Sigmoid colon (tissue), 7 donors: ENCODE measurements at places on chromosomes 3 and 15. TPM values are rescaled to one million over a fixed set of nuclear protein-coding genes. Genes with fewer than 3 reads are reported as not detected.
A peak's percentile ranks its signal among the peaks of the same experiment; 100 is the strongest.

Gene AADACL2
- total RNA-seq, result not detected

Gene PP2D1
- not detected for total RNA-seq

Gene EXD1
- not detected for total RNA-seq

Gene DYNC1LI1
- total RNA-seq, result 17.2 TPM

Gene CRABP1
- total RNA-seq, result 2.1 TPM

Gene HHLA2
- 0.71 TPM for total RNA-seq

Gene RETNLB
- total RNA-seq, result not detected

Gene FSTL1
- 296 TPM for total RNA-seq

DNA sequence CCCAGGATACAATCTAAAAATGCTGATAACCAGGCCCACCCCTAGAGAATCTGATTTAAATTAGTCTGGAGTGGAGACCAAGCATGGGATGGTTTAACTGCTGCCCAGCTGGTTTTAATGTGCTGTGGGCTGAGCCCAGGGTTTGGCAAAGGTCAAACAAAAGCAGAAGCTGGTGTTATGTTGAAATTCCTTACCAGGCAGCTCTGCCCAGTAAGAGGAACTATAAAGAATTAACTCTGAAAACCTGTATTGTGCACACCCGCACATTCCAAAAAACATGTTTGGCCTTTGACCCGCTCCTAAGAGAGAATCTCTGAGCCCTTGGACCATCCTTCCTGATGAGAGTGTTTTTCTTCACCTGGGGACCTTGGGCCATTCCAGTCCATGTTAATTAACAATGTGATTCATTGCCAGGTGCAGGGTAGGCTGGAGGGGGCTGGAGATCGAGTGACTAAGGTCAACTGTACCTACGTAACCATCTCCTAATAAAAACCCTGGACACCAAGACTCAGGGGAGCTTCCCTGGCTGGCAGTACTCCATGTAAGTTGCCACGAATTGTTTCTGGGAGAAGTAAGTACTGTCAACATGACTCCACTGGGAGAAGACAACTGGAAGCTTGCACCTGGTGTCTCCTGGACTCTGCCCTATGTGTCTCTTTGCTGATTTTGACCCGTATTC lies 10.9 kb downstream of the CCDC13 start:
- H3K27me3 ChIP-seq, result no peaks in the 10 kb centered on the region
- H3K36me3 ChIP-seq, result no peaks in the 10 kb centered on the region
- no peak for DNase-seq
- H3K27ac ChIP-seq, result peak overlapping the region; percentile 2
- no peaks in the 10 kb centered on the region for H3K4me1 ChIP-seq

GRCh38 chr3:170458285-170458684 lies 39.6 kb downstream of the CLDN11 start:
- no peaks in the 10 kb centered on the region for H3K4me1 ChIP-seq
- H3K27me3 ChIP-seq, result no peaks in the 10 kb centered on the region
- H3K36me3 ChIP-seq, result no peaks in the 10 kb centered on the region
- H3K27ac ChIP-seq, result no peak overlapping the region
- no peak overlapping the region for H3K4me3 ChIP-seq
- DNase-seq, result no peak

GRCh38 chr3:165775824-165776223 lies 61.4 kb downstream of the BCHE start:
- H3K4me1 ChIP-seq, result no peaks in the 10 kb centered on the region
- no peak for DNase-seq
- H3K4me3 ChIP-seq, result no peak overlapping the region
- H3K27me3 ChIP-seq, result no peaks in the 10 kb centered on the region

- H3K27ac ChIP-seq, result peak overlapping the region; percentile 67
- H3K4me3 ChIP-seq, result no peak overlapping the region
- no peak for DNase-seq
- H3K4me1 ChIP-seq, result peaks cover 10% of the 10 kb centered on the region
- no peaks in the 10 kb centered on the region for H3K27me3 ChIP-seq
Observed at GRCh38 chr3:29683018-29683993, 402.4 kb downstream of the RBMS3 start.

DNA sequence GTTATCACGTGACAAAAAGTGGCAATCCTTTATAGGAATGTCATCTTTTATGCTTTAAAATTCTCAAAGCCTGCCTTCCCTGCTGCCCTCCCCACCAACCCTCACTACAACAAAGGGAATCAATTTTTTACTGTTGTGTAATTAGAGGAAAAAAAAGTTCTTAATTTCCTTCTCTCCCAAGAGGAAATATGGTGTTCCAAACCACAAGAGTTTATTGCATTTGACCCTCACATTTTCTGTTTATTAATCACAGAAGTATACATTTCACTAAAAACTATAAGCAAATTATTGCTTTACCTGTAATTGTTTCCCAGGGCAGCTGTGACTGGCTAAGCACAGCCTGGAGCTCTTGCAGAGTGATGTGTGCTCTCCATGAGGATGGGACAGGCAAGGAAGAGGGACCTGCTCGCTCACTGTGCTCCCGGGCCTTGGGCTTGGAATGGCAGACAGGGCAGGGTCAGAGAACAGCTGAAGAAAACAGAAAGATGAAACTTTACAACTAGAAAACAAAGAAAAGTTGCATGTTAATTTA lies 31.3 kb upstream of the ATP10A start:
- H3K27me3 ChIP-seq, result no peaks in the 10 kb centered on the region
- DNase-seq, result no peak
- H3K4me3 ChIP-seq, result no peak overlapping the region
- peaks cover 29% of the 10 kb centered on the region for H3K4me1 ChIP-seq

- H3K4me3 ChIP-seq, result no peak overlapping the region
- no peaks in the 10 kb centered on the region for H3K4me1 ChIP-seq
- no peak overlapping the region for H3K27ac ChIP-seq
- DNase-seq, result no peak
- H3K27me3 ChIP-seq, result no peaks in the 10 kb centered on the region
Observed at GRCh38 chr3:194120789-194121770, 14.9 kb upstream of the HES1 start.

GRCh38 chr3:24310887-24311286 lies 183.8 kb downstream of the THRB start:
- H3K36me3 ChIP-seq, result no peaks in the 10 kb centered on the region
- no peaks in the 10 kb centered on the region for H3K27me3 ChIP-seq
- H3K4me1 ChIP-seq, result peaks cover 8% of the 10 kb centered on the region
- no peak overlapping the region for H3K27ac ChIP-seq
- DNase-seq, result no peak

DNA sequence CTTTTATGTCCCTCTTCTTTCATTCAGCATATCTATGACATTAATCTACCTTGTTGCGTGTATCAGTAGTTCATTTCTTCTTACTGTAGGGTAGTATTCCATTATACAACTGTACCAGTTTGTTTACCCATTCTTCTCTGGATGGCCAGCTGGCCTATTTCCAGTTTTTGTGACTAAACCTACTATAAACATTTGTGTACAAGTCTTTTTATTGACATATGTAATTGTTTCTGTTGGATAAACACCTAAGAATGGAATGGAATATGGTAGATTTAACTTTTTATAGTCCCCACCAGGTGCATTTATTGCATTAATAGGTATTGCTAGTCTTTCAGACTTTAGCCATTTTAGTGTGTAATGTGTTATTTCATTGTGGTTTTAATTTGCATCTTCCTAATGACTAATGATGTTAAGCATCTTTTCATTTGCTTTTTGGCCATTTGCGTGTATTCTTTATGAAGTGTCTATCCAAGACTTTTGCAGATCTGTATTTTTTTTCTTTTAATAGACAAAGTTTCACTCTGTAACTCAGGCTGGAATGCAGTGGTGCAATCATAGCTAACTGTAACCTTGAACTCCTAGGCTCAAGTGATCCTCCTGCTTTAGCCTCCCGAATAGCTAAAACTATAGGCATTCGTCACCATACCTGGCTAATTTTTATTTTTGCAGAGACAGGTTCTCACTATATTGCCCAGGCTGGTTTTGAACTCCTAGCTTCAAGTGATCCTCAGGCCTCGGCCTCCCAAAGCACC lies 41.9 kb upstream of the XRN1 start:
- no peaks in the 10 kb centered on the region for H3K27me3 ChIP-seq
- H3K36me3 ChIP-seq, result peaks cover 6% of the 10 kb centered on the region
- no peak for DNase-seq
- no peak overlapping the region for H3K4me3 ChIP-seq
- H3K27ac ChIP-seq, result no peak overlapping the region

DNA sequence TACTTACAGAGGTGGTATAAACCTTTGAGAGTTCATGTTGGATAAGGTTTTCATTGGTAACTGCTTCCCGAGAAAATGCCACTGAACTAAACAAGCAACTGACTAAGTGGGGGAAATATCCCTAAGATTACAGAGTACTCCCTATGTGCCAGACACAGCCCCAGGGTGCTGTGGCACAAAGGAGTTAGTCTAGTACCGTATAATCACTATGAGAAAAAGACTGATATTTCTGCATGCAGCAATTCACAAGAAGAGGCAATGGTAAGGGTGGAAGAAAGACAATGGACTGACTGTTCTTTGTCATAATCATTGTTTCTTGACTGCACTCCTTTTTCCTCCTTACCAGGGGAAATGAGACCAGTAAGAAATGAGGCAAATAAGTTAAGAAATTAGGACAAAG lies 20.0 kb upstream of the SLC25A26 start:
- no peak for DNase-seq
- no peak overlapping the region for H3K27ac ChIP-seq
- no peaks in the 10 kb centered on the region for H3K27me3 ChIP-seq
- H3K4me1 ChIP-seq, result no peaks in the 10 kb centered on the region
- H3K4me3 ChIP-seq, result no peak overlapping the region

DNA sequence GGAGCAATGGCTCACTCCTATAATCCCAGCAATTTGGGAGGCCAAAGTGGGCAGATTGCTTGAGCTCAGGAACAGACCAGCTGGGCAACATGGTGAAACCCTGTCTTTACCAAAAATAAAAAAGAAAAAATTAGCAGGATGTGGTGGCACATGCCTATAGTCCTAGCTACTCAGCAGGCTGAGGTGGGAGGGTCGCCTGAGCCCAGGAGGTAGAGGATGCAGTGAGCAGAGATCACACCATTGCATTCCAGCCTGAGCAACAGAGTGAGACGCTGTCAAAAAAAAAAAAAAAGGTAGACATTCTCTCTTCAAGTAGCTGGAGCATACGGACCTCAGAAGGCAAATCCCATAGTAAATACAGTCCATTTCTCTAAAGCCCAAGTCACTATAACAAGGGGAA lies 7.1 kb upstream of the C3orf80 start:
- peaks cover 14% of the 10 kb centered on the region for H3K4me1 ChIP-seq
- H3K27ac ChIP-seq, result no peak overlapping the region
- H3K4me3 ChIP-seq, result no peak overlapping the region
- no peaks in the 10 kb centered on the region for H3K27me3 ChIP-seq

DNA sequence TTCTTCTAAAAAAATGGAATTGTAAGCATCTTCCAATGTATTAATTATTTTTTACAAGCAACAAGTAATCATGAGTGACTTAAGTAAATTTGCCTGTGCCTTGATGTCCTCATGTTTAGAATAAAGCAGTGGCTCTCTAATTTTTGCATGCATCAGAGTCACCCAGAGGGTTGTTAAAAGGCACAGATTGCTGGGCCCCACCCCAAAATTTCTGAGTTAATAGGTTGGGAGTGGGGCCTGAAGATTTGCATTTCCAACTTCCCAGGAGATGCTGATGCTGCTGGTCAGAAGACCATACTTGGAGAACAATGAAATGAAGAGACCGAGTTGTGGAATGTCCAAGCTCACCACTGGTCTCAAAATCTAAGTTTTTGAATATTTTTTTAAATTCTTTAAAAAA lies 70.2 kb downstream of the ARHGAP31 start:
- no peak overlapping the region for H3K4me3 ChIP-seq
- DNase-seq, result no peak
- no peaks in the 10 kb centered on the region for H3K27me3 ChIP-seq

- no peak for DNase-seq
- no peaks in the 10 kb centered on the region for H3K4me1 ChIP-seq
- H3K36me3 ChIP-seq, result no peaks in the 10 kb centered on the region
- H3K4me3 ChIP-seq, result no peak overlapping the region
- H3K27me3 ChIP-seq, result no peaks in the 10 kb centered on the region
Observed at GRCh38 chr3:61885414-61885813, 324.0 kb downstream of the PTPRG start.

DNA sequence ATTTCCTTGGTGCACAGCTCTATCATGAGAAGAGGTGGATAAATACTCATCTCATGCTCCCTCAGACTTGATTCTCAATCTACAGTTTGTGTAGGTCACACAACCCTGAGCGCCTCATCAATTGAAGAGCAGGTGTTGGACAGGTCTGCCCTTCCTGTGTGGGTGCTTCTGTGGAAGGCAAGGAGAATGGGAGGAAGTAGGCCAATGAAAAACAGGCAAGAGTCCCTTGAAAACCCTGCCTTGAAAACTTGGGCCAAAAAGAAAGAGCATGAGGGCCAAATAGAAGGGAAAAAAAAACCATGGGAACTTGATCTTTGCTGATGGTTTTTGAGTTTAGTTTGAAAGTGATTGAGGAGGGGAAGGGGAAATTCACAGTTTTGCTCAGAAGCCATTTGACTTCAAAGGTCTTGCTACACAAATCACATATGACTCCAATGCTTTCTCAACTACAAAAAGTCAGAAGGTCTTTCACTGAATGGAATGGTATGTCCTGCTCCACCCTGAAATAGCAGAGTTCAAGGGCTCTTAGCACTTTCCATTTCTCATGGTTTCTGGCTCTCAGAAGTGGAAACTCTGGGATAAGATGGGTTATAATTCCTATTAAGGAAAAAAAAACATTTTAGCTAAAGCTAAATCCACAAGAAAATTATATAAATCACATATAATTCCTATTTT lies 37.2 kb upstream of the TM4SF1 start:
- no peak for DNase-seq
- H3K27me3 ChIP-seq, result no peaks in the 10 kb centered on the region
- H3K4me1 ChIP-seq, result no peaks in the 10 kb centered on the region
- H3K27ac ChIP-seq, result no peak overlapping the region
- no peak overlapping the region for H3K4me3 ChIP-seq

DNA sequence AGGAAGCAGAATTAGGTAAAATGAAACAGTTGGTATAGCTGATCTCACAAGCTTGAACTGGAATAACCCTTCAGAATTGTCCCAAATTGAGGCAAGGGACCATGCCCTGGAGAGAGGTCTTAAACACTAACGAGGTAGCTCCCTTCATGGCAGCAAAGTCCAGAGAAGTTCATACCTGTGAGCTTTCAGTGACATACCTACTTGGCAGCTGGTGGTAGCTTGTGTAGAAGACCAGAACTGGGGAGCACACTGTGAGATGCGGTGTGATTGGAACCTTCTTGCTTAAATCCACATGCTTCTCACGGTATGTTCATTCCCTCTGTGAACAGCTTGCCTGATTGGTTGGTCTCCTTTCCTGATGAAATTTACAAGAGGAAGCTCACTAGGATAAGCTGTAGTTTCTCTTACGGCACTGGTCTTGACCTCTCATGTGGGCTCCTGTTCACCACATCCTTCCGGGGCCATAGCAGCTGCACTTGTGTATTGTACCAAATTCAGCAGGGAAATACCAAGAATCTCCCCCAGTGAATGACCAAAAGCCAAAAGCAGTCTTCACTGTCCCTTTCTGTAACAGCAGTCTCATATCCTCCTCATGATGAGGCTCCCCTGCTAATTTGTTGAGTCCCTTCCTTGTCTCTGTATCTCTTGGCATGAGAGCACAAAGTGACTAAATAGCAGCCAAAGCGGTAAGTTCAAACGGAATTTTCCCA lies 483.7 kb upstream of the FRG2C start:
- H3K36me3 ChIP-seq, result no peaks in the 10 kb centered on the region
- DNase-seq, result no peak
- no peaks in the 10 kb centered on the region for H3K27me3 ChIP-seq
- no peak overlapping the region for H3K27ac ChIP-seq
- no peaks in the 10 kb centered on the region for H3K4me1 ChIP-seq

- H3K4me3 ChIP-seq, result no peak overlapping the region
- peaks cover 8% of the 10 kb centered on the region for H3K4me1 ChIP-seq
- H3K27ac ChIP-seq, result no peak overlapping the region
- DNase-seq, result no peak
- H3K36me3 ChIP-seq, result peaks cover 26% of the 10 kb centered on the region
Observed at GRCh38 chr3:168044049-168044448, 51.7 kb downstream of the GOLIM4 start.
